ENCODE measurements at places on chromosomes 12 and 14.

DNA sequence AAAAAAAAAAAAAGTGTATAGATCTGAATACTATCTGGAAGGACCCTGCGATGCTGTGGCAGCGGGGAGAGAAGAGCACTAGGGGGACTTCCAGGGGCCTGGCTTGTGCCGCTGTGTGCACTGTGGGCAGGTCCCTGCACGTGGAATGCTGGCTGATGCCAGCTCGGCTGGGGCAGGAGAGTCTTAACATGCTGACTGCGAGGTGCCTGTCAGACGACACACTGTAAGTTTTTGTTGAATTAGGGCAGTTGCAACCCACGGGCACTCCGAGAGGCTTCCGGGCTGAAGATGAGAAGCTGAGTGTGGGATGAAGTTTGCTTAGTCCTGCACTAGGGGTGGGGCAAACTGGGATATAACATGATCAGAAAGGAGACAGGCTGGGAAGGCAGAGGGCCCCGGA lies 10.7 kb downstream of the GLT1D1 start:
- no peaks in the 10 kb centered on the region for H3K36me3 ChIP-seq
- H3K4me1 ChIP-seq: no peaks in the 10 kb centered on the region
- no peak overlapping the region for H3K27ac ChIP-seq
- peak overlapping the region; percentile 39 for H3K4me3 ChIP-seq

- H3K36me3 ChIP-seq: no peaks in the 10 kb centered on the region
- DNase-seq: no peak
- no peak overlapping the region for H3K4me3 ChIP-seq
- H3K4me1 ChIP-seq: no peaks in the 10 kb centered on the region
Measured at GRCh38 chr12:25054076-25054782, 105.3 kb upstream of the BCAT1 start.

GRCh38 chr12:56230432-56231183 lies 757 bp downstream of the SLC39A5 start:
- peaks cover 2% of the 10 kb centered on the region for H3K36me3 ChIP-seq
- no peak overlapping the region for H3K4me3 ChIP-seq
- no peaks in the 10 kb centered on the region for H3K4me1 ChIP-seq
- no peaks in the 10 kb centered on the region for H3K27me3 ChIP-seq
- DNase-seq: no peak

DNA sequence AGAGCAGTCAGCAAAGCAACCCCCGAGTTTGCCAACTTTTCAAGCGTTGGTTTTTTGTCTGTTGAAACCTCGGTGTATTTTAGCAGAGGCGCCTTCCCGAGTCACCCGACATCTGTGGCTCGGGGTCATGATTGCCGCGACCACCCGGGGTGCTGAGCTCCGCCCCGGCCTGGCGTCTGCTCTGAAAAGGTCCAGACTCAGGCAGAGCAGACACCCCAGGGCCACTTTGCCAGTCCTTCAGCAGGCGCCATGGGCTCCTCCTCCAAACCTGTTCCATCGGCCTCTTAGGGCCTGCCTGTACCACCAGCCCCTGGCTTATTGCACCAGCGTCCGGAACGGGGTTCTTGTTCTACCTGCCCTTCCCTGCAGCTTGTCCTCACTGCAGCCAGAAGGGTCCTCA lies 19.1 kb downstream of the ANKRD9 start:
- H3K4me1 ChIP-seq: peaks cover 6% of the 10 kb centered on the region
- H3K36me3 ChIP-seq: no peaks in the 10 kb centered on the region
- H3K27me3 ChIP-seq: no peaks in the 10 kb centered on the region
- H3K27ac ChIP-seq: no peak overlapping the region
- no peak for DNase-seq

GRCh38 chr14:72498646-72499045 lies 395.3 kb downstream of the DPF3 start:
- H3K27ac ChIP-seq: no peak overlapping the region
- no peak overlapping the region for H3K4me3 ChIP-seq
- no peaks in the 10 kb centered on the region for H3K36me3 ChIP-seq
- DNase-seq: no peak
- no peaks in the 10 kb centered on the region for H3K4me1 ChIP-seq

- no peak for DNase-seq
- no peaks in the 10 kb centered on the region for H3K4me1 ChIP-seq
Measured at GRCh38 chr12:78406213-78406612, 458.4 kb upstream of the SYT1 start.

DNA sequence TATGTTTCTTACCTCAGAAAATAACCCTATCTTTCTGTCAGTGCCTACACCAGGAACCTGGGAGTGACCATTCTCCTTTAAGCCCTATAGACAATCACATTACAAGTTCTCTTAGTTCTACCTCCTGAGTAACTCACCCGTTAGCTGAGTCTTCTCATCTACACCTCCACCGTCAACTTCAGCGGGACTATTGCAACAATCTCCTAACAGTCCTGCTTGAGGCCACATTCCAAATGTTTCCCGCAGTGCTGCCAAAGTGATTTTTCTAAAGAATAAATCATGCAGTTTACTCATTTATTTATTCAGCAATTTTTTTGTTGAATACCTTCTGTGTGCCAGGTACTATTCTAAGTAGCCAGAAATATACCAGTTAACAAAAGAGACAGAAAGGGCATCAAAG lies 285.0 kb upstream of the GRIP1 start:
- no peaks in the 10 kb centered on the region for H3K36me3 ChIP-seq
- no peak overlapping the region for H3K27ac ChIP-seq
- H3K27me3 ChIP-seq: no peaks in the 10 kb centered on the region
- DNase-seq: peak; percentile 39
- H3K4me3 ChIP-seq: no peak overlapping the region
- peaks cover 7% of the 10 kb centered on the region for H3K4me1 ChIP-seq

DNA sequence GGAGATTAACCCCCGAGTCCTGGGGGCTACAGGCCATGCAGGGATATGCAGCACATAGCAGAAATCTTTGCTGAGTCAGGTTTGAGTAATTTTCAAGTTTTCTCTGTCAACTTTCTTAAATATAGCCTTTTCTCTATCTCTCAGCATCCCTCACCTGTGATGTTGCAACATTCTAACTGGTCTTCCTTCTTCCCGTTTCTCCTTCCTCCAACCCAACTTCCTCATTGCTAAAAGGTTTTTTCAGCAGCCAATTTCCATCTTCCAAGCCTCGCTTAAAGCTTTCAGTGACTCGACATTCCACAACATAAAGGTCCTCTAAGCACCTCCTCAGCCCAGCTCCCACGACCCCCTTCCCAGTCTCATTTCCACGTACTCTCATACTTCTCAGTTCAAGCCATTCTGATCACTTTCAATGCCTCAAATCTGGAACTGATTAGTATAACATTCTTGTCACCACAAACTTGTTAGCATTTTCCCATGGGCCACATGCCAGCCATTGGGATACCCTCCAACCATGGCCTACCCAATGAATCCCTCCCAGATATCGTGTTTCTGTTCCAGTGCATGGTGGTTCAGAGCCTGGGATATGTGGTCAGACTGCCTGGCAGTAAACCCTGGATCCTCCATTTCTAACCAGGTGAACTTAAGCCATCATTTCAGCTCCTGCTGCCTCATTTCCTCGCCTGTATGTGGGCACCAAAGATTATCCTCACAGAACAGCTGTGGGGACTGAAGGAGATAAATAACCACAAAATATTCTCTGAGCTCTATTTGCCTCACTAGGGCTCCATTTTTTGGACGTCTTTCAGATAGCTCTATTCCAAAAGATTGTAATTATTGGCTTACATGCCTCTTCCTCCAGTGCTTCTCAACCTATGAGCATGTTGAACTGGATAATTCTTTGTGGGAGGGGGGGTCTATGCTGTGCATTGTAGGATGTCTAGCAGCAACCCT lies 65.8 kb downstream of the KCNK10 start:
- no peak for DNase-seq
- H3K4me1 ChIP-seq: no peaks in the 10 kb centered on the region
- no peak overlapping the region for H3K4me3 ChIP-seq
- no peak overlapping the region for H3K27ac ChIP-seq
- H3K36me3 ChIP-seq: no peaks in the 10 kb centered on the region

- no peak overlapping the region for H3K4me3 ChIP-seq
- no peak overlapping the region for H3K27ac ChIP-seq
- H3K36me3 ChIP-seq: no peaks in the 10 kb centered on the region
- no peak for DNase-seq
Measured at GRCh38 chr12:31750747-31751039, 21.9 kb upstream of the AMN1 start.

DNA sequence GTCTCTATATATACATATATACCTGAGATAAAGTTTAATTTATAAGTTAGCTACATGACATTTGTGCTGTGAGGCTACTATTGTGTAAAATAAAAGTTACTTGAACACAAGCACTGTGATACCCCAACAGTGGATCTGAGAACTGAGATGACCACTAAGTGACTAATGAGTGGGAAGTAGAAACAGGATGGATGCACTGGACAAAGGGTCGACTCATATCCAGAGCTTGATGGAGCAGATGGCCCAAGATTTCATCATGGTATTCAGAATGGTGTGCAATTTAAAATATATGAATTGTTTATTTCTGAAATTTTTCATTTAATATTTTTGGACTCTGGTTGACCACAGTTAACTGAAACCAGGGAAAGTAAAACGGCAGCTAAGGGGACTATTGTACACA lies 908.6 kb upstream of the MDGA2 start:
- no peak for DNase-seq
- H3K36me3 ChIP-seq: no peaks in the 10 kb centered on the region
- no peak overlapping the region for H3K27ac ChIP-seq
- no peaks in the 10 kb centered on the region for H3K27me3 ChIP-seq
- no peak overlapping the region for H3K4me3 ChIP-seq

DNA sequence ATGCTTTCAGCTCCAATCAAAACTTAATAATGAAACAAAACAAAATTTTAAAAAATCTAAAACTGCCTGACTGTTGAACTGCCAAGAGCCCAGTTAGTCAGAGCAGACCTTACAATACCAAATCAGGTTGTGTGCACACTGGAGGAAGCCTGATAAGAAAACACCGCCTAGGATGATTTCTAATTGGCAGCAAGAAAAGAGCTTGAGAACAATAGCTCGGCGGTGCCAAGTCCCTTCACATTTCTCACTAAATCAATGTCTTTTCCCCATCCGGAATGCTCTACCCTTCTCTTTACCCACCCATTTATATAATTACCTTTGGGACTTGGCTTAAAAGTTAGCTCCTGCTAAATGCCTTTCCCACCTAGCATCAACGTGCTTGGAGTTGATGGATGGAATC lies 256.7 kb downstream of the C12orf75 start:
- peaks cover 2% of the 10 kb centered on the region for H3K4me1 ChIP-seq
- no peaks in the 10 kb centered on the region for H3K36me3 ChIP-seq
- H3K27me3 ChIP-seq: no peaks in the 10 kb centered on the region
- H3K4me3 ChIP-seq: no peak overlapping the region

- no peaks in the 10 kb centered on the region for H3K36me3 ChIP-seq
- H3K27ac ChIP-seq: no peak overlapping the region
- no peak for DNase-seq
- H3K4me3 ChIP-seq: no peak overlapping the region
- peaks cover 4% of the 10 kb centered on the region for H3K4me1 ChIP-seq
- H3K27me3 ChIP-seq: no peaks in the 10 kb centered on the region
Measured at GRCh38 chr12:70556179-70556869, 80.9 kb downstream of the PTPRB start.

- H3K27ac ChIP-seq: no peak overlapping the region
- H3K27me3 ChIP-seq: no peaks in the 10 kb centered on the region
- no peak overlapping the region for H3K4me3 ChIP-seq
Measured at GRCh38 chr12:7612851-7613250, 52.9 kb downstream of the APOBEC1 start.

- no peaks in the 10 kb centered on the region for H3K4me1 ChIP-seq
- H3K27me3 ChIP-seq: no peaks in the 10 kb centered on the region
- H3K36me3 ChIP-seq: no peaks in the 10 kb centered on the region
Measured at GRCh38 chr14:94992046-94992445, 165.3 kb downstream of the DICER1 start.

DNA sequence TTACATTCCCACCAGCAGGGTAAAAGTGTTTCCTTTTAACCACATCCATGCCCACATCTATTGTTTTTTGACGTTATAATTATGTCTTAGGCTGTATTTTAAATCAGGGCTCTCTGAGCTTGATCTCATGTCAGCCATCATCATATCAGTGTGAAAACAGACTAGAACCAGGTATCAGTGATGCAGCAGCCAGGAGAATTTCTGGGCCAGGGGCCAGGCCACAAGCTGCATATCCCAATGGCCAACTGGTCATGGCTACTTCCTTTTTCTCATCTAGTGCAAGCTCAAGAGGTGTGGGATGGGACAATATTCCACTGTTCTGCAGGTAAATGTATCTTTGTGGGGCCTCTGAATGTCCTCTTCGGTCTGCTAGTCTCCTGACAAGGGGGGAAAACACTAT lies 125.1 kb downstream of the CRADD start:
- no peaks in the 10 kb centered on the region for H3K36me3 ChIP-seq
- no peaks in the 10 kb centered on the region for H3K27me3 ChIP-seq
- no peak overlapping the region for H3K4me3 ChIP-seq
- no peak overlapping the region for H3K27ac ChIP-seq

- no peaks in the 10 kb centered on the region for H3K36me3 ChIP-seq
- no peak overlapping the region for H3K4me3 ChIP-seq
- no peaks in the 10 kb centered on the region for H3K27me3 ChIP-seq
- no peak overlapping the region for H3K27ac ChIP-seq
- DNase-seq: peak; percentile 16
- H3K4me1 ChIP-seq: no peaks in the 10 kb centered on the region
Measured at GRCh38 chr14:61188978-61189808, 91.9 kb downstream of the TMEM30B start.

DNA sequence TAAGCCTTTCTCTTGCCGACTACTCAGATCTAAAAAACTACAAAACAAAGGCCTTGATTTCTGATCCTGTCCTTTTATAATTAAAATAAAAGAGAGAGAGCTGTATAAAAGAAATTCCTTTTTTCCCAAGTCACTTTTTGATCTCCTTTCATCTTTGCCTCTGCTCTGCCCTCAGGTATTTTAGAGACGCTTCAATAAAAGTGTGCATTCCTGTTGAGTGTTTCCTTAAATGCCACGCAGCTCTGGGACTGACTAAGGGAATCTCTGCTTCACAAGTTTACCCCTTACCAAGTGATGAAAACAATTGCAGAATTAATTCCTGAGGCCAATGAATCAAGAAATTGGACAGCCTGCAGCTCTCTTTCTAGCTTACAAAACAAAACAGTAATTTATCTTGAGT lies 1109.8 kb downstream of the TMTC2 start:
- no peaks in the 10 kb centered on the region for H3K36me3 ChIP-seq
- DNase-seq: no peak
- no peak overlapping the region for H3K27ac ChIP-seq
- no peaks in the 10 kb centered on the region for H3K27me3 ChIP-seq
- H3K4me1 ChIP-seq: no peaks in the 10 kb centered on the region

DNA sequence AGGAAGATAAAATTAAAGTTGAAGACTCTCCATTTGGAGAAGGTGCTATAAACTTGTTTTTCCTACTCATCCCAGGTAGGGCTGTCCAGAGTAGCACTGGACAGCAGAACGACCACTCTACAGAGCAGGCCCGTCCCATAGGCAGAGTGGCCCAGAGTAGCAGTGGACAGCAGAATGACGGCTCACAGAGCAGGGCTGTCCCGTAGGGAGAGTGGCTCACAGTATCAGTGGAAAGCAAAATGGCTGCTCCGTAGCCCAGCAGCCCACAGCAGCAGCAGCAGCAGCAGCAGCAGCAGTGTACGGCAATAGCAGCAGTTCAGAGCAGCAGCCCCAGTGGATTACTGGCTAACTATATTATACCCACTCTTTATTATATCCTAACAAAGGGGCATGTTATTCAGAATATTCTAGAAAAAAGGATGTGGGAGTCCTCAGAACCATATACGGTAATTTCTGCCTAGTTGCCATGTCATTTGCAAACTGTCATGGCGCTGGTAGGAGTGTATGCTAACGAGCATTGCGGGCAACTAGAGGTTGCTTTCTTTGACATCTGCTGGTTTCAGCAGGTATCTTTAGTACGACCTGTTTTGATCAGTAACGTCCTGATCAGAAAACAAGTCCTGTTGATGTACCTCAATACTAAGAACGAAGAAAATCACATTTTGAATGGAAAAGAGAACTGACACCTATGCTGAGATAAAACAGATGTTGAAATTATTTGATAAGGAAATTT lies 567.3 kb downstream of the SLC16A7 start:
- DNase-seq: no peak
- H3K4me3 ChIP-seq: no peak overlapping the region
- H3K27me3 ChIP-seq: no peaks in the 10 kb centered on the region
- no peak overlapping the region for H3K27ac ChIP-seq
